ENCODE measurements at places on chromosomes 5 and 9.

DNA sequence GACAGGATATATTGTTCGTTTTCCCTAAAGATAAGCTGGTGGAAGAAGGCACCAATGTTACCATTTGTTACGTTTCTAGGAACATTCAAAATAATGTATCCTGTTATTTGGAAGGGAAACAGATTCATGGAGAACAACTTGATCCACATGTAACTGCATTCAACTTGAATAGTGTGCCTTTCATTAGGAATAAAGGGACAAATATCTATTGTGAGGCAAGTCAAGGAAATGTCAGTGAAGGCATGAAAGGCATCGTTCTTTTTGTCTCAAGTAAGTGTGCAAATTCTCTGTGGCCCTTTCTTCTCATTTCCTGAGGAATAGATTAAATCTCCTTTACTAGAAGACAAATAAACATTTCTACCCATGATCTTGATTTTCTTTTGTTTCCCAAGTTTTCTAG, 38.0 kb downstream of the OSMR start:
- no peak for DNase-seq

GRCh38 chr5:115898656-115899055, 56.9 kb downstream of the AP3S1 start:
- no peak for DNase-seq

- DNase-seq, result peak; percentile 13
Observed at GRCh38 chr9:15824310-15824709, 271.5 kb downstream of the CCDC171 start.

GRCh38 chr5:111996574-111996973, 239.6 kb upstream of the NREP start:
- DNase-seq, result no peak

- DNase-seq, result no peak
Observed at GRCh38 chr5:6733411-6734242, 20.4 kb downstream of the TENT4A start.

DNA sequence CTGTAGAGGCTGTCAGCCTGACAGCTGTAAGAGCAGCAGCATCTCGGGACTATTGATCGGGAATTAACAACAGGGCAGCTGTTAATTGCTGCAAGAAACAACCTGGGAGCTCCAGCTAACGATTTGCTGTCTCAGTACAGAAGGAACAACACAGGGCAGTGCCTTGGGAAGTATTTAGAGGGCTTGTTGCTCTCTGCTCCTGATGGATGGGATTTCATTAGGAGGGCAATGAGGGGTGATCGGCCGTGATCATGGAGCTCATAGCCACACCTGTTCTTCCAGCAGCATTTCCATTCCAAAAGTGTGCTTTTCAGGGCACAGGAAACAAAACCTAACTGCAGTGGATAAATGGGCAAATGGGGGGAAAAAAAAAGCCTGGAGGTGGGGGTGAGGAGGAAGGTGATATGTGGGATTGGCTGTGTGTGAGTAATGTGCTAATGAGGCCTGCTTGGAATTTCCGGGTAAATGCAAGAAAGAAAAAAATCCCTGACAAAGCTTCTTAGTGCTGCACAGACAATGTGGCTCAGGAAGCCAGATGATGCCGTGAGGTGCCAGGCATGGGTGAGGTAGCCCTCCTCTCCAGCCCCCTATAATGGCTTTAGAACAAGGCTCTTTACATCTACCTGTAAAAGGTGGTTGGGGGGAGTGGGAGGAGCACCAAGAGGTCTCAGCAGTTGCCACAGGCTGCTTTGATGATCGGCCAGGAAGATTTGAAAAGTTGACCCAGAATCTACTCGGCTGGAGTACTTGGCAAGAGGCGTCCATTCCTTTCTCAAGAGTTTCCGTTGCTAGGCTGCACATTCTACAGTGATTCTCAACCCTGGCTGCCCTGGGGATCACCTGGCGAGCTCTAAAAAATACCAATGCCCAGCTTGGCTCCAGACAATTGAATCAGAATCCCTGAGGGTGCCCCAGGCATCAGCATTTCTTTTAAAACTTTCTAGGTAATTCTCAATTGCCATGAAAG, 139.5 kb upstream of the KLF9 start:
- DNase-seq, result peak; percentile 65

- DNase-seq, result no peak
Observed at GRCh38 chr5:119680080-119680479, 50.7 kb downstream of the FAM170A start.

DNA sequence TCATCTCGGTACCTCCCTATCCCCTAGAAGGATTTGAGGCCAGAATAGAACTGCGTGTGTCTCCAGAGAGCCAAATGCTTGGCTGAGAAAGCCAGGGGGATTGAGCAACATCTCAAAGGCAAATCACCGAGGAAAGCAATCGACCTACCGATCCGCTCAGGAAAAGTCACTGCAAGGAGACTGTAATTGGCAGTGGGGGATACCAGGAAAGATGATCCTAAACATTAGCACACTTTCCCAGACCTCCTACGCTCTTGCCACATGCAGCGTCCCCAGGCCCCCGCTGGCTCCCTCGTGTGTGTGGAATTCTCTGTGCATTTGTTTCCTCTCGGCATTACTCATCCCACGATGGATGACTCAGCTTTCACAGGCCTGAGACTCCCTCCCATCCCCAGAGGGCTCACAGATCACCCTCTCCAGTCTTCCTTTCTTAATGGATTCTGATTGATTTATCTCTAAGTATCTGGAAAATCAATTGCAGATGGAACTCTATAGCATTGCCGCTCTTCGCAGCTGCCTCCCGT, 82.2 kb upstream of the ICE1 start:
- DNase-seq, result peak; percentile 90

DNA sequence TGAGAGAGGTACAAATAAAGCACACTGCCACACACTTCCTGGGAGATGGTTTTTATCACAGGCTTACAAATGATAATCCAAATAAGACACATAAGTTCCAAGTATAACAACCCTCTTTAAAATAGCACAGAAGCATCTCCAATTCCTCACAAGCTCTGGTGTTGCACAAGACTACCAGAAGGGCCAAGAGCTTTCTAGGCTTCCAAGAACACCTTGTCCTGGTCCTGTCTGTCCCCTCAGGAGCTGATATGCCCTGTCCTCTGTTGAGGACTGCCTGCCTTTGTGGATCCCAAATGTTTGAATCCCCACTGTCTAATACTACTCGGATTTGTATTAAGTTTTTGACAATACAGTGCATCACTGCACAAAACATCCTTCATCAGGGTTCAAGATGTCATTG, 110.1 kb downstream of the SPOCK1 start:
- no peak for DNase-seq

DNA sequence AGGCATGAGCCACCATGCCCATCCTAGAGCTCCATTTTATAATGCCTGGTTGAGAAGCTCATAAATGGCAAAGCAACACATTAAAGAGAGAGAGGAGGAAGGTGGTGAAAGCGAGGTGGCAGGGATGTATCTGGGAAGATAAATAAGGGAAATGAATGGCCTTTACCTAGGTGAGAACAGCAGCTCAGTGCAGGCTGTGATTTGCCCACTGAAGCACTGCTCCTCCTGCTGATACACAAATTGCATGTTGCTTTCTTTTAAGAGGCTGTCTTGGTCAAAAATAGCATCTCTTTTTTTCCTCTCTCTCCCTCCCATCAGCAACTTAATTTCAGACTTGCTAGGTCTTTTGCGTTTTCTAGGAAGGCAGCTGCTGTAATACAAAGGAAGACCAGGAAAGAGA, 258.9 kb downstream of the FAM114A2 start:
- no peak for DNase-seq

DNA sequence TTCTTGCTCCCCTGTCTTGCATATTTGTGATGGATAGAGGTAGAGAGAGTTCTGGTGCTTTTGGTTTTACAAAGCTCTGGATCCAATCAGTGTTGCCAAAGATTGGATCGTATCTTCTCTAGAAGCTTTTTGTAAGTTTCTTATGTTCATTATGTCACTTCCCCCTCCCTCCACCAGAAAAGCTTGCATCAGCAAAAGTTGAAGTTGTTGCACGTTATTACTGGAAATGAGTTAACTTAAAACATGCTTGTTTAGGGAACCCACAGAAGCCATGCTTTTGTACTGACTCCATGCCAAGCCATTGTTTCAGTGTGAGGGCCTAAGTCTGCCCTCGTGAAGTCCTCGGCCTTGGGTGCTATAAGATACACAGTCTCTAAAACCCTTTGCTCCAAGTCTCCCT, 186.5 kb downstream of the ERCC6L2 start:
- no peak for DNase-seq

DNA sequence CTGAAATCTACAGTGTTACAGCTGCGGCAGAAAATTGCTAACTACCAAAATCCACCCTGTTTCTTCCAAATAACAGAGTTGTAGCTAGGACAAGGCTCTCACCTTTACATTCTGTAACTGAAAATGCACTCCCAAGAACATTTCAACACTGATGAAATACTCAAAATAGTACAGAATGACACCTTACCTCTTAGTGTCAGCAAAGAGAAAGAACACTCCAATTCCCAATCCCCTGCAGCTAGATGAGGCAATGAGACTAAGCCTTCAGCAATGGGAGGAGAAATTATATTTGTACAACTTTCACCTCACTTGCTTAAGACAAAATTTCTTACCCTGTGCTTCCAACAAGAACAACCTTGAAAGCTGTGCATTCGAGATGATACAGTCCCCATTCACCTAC, 31.2 kb downstream of the STRBP start:
- DNase-seq, result no peak

DNA sequence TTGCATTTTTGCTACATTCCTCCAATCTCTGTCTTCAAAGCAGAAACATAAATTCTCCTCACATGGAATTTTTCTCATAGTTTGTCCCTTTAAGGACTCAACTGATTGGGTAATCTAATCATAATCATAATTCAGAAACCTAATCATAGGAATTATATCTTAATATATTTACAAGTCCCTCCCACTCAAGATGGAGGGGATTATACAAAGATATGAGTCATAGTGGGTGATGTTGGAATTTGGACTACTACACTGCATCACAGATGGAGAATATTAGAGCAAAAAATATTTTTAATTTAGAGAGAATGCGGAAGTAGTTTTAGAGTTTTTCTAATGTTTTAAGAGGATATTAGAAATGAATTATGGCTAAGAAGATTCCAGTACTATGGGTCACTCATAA, 1034.0 kb downstream of the DTWD2 start:
- DNase-seq, result no peak

- no peak for DNase-seq
Observed at GRCh38 chr5:68748101-68748500, 345.7 kb upstream of the SLC30A5 start.

DNA sequence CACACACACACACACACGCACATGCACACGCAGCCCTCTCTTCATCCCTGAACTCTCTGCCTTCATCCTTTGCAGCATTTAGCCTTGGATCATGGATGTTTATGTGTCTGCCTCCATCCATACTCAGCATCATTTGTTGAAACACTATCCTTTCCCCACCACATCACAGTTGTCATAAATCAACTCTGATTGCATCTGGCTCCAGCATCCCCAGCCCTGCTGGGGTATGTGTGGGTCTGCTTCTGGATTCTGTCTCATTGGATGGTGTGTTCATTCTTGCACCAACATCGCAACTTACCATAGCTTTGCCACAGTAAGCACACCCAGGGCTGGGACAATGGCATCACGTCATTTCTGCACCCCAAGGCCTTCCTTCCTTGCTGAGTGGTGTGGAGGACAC, 175.4 kb downstream of the RGS3 start:
- DNase-seq, result no peak

- no peak for DNase-seq
Observed at GRCh38 chr9:13228431-13228830, 51.1 kb downstream of the MPDZ start.

DNA sequence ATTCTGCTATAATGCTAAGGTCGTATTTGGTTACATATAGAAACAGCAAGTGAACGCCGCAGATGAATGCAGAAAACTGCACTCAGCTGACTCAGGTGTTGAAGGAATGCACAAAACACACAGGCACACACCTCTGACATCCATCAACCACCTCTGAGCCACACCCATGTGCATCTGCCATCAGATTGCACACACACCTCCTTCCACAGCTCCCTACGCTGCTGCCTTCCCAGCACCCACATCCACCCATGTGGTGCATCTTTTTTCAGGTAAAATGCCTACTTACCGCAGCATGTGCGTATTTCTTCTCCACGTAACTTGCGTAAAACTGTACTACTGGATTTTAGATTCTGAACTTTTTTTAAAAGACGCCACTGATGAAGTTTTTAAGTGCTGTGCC, 7.1 kb downstream of the STK10 start:
- DNase-seq, result no peak

DNA sequence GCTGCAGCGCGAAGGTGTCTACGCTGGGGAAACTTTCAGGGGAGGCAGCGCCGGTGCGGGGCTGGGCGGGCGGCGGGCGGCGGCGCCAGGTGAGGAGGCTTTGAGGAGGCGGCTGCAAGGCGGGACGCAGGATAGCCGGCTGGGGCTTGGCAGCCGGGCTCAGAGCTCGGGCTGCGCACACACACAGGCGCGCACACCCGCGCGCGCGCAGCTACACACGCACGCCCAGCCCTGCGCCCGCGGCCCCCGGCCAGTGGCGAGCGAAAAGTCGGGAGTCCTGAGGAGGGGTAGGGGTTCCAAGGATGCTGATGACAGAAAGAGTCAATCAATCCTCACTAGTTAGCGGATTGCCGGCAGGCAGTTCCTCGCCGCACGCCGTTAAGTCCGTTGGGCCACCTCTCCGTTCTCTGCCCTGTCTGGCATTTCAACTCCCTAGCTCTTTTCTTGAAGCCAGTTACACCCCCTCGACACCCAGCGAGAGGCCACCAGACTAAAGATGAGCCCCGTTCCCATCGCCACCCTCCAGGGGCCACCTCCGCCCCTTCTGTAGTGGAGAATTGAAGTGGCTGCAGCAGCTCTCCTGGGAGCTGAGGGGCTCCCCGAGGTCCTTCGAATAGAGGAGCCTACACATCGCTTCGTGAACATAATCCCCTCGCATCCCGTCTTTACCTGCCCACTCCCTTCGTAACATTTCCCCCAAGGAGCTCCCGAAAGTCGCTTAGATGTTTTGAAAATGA, 1640.3 kb upstream of the C9orf72 start:
- DNase-seq, result peak; percentile 32

- peak; percentile 21 for DNase-seq
Observed at GRCh38 chr5:72525816-72526215, 18.6 kb upstream of the ZNF366 start.

DNA sequence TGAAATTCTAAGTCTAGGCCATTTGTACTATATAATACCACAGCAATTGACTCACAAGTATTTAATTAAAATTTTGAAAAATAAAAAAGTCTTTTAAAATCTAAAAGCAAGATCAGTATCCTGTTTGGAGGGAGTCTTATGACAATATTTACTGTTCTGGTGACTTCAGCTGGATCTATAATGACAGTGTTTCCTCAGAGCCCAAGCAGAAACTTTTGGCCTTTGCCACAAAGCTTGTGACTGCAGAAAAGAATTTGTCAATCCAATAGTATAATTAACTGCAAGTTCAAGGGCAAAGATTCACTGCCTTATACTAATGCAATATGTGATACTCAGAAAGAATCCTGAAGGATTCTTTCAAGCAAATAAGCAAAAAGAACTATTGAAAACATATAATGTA, 49.6 kb upstream of the RAPGEF6 start:
- DNase-seq, result no peak

All from RWPE1 (cell line).